ENCODE measurements at places on chromosomes 3 and 15.

- DNase-seq, result no peak
Observed at GRCh38 chr15:33964665-33965040, 3.6 kb upstream of the CHRM5 start.

DNA sequence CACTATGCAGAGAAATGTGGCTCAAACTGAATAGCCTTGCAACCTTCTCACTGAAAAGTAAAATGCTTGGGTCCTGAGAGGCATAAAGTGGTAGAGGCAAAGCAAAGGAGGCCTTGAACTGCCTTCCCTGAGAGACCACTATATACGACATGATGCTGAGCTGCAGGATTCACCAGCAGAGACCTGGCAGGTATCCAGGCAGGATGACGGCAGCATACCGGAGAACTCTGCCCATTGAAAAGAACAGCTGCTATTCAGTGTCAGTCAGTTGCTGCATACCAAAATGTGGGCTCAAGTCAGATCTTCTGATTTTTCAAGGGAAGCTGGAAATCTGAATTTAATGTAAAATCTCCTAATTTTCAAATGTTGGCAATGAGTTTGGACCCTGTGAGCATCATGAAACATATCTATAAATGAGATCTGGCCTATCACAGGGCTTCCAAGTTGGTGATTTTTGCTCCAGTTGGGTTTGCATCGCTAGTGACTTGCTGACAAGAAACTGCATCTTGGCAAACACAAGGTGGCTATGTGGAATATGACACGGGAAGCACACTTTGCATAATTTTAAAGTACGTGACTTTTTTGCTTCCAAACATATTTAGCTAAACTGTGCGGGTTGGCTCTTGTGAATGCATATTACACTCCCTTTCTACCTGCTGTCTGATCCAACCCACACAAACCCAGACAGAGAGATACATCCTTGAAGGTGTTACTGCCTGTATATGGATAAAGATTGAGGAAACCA is 529.0 kb downstream of the AGBL1 start:
- peak; percentile 51 for DNase-seq

DNA sequence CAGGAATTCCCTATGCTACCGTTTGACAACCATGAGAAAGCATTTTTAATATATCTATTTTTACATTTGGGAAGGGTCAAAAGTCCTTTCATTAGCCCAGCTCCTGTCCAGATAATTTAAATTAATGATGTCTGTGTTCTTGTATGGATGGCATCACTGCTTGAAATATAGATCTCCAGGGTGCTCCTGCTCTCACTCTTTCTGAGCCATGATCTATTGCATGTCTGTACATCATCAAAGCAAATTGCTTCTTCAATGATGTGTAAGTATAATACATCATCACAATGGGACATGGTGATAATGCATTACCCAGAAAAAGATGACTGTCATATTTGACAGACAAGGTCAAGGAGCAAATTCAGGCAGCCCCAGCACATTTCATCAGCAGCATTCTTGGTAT is 223.6 kb upstream of the CNTN6 start:
- no peak for DNase-seq

DNA sequence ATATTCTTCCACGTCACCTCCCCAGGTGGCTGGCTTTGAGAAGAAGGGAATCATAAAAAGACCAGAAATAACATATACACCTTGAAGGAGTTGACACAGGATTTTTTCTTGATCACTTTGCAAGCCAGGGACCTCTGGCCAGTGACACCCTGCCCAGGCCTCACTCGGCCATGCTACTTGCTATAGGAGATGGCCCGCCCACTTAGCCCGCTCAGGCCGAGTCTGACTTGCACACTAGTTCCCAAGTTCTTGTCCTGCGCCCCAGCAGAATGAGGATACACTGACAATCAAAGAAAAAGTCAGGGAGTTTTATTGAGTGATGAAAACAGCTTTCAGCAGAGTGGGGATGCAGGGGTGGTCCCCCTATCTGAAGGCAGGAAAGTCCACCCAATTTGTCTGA is 1046.1 kb upstream of the CFAP20DC start:
- no peak for DNase-seq

DNA sequence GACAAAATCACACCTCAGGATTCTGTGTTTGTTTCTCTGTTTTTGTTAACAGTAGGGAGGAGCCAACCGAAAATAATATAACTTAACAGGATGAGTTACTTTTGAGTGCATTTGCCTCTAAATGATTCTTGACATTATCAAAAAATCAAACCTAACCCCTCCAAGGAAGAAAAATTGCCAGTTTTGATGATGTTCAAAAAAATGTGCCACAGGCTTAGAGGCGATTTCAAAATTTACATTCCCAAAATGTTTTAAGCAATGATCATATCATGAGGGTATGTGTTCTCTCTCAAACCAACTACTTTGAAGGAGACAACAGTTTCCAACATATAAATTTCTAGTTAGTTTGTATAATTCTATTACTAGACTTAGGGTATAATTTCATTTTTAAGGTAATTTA is 6.7 kb downstream of the VGLL3 start:
- DNase-seq, result no peak

DNA sequence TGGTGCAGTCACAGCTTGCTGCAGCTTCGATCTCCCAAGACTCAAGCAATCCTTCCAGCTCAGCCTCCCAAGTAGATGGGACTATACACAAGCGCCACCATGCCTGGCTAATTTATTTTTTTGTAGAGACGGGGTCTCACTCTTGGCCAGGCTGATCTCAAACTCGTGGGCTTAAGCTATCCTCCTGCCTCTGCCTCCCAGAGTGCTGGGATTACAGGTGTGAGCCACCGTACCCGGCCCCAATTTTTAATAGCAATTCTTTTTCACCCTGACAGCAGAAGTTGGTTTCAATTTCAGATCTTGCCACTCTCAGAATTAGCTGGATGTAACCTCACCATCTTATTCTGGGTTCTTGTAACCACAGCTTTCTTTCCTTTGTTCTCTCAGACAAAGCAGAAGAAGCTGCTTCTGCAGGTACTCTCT is 64.8 kb downstream of the TRIM71 start:
- no peak for DNase-seq

DNA sequence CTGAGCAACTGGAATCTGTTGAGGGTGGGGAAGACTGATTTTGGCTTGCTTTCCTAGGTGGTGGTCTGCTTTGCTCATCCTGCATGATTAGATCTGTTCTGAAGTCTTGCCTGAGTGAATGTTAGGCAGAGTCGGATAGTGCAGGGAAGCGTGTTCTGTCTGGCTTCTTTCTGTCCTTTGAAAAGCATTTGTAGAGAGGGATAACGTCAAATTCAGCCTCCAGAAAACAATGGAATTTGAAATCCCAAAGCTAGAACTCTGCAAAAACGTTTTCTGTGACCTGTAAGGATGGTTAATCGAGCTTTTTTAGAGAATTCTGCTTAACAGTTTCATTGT is 1.4 kb downstream of the GLCE start:
- no peak for DNase-seq

GRCh38 chr3:11272906-11273574 is 843 bp downstream of the ATG7 start:
- DNase-seq, result no peak
